Left forelimb (tissue), 1 donor: ENCODE measurements at places on chromosomes 4 and X.

- no peak for DNase-seq
Observed at GRCh38 chrX:47558436-47558835, 2.6 kb upstream of the ARAF start.

- no peak for DNase-seq
Observed at GRCh38 chrX:19721726-19722370, 165.6 kb downstream of the SH3KBP1 start.

DNA sequence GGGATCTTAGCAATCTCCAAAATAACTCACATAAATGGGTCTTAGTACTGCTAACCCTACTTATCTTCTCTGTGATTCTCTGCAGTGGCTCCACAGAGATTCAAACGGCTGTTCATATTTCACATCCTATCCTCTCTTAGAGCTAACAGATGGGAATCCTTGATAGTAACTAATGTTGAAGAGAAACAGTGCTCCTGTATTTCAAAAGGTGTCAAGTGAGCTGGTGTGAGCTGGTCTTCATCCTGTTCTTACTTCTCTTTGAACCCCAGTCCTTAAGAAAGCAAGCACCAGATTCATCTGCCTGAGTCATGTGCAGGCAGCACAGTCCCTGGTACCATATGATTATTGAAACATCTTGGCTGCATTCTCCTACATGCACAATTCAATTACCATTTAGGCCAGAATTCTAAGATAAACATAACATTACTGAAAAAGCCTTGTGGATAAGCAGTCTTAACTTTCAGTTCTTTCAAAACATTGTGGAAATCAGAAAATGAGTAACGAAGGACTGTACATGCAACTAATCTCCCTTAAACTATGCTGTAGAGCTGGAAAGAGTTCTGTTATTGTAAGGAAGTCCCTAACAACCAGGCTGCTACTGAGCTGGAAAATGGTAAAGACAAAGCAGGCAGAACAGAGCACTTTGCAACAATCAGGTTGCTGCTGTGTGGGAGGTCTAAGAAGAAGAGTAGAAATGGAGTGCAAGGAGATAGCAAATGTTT lies 153.1 kb downstream of the NPNT start:
- DNase-seq = no peak

DNA sequence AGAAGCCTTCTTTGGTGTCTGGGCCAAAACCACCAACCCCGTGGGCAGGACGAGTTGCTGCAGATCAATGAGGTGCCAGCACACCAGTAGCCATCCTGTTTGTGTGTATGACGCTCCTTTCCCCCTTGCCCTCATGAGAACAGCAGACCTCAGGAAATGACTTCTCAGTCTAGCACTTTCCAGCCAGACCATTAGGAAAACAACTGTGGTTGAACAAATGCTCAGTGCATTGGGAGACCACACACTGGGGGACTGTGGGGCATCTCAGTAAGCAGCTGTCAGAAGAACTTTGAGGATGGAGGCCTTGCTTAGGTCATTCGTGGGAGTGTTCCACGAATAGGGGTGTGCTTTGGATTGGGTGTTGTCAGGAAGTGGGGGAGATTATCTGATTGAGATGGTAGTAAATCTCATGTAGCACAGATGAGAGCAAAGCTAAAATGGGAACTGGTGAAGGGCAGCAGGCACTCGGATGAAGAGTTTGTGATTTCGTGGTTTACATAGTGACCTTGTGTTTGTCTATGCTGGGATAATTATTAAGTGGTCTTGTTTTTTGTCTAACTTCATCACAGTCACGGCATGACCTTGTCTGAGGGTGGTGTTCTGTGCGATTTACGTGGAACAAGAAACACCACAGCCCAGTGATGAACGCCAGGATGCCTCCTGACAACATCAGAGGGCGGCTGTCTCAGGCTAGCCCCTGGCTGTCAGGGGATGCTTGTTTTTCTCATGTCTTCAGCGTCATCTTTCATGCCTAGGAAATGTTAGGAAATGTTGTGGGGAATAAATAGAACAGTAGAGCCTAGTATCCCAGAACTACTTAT lies 70.1 kb downstream of the USP46 start:
- DNase-seq = no peak

DNA sequence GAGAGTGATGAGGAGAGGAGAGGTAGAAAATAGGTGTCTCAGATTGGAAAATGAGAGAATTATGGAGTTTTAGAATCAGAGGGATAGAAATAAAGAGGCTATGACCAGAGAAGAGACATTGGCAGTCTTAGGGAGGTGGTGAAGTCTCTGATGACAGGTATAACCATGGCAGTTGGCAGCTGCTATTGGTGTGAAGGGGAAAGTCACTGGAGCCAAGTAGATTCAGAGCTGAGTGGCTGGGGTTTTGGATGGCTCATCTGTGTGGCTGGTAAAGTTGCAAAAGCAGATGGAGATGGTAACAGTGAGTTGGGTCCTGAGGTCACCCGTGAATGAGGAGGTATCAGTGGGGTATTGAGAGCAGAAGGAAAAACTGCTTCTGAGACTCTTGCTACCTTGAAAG lies 46.5 kb downstream of the ANAPC4 start:
- no peak for DNase-seq

DNA sequence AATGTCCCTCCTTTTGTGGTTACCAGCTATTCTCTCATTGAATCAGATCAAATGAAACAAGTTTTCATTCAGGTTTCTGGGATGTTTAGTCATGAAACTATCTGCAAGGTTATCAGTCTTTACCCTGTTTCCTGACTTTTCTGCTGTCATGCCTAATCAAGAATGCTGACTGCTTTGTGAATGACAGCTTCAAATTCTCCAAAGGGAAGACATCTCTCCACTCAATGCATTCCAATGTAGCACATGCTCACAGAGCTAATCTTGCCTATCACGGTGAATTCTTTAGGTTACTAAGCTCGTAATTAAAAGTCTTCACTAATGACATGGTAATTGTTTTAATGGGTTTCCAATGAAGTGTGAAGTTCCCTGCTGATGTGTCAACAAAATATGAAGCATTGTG lies 1068.5 kb downstream of the PCDH7 start:
- no peak for DNase-seq

GRCh38 chr4:12963912-12964311 lies 520.2 kb downstream of the RAB28 start:
- DNase-seq = no peak

DNA sequence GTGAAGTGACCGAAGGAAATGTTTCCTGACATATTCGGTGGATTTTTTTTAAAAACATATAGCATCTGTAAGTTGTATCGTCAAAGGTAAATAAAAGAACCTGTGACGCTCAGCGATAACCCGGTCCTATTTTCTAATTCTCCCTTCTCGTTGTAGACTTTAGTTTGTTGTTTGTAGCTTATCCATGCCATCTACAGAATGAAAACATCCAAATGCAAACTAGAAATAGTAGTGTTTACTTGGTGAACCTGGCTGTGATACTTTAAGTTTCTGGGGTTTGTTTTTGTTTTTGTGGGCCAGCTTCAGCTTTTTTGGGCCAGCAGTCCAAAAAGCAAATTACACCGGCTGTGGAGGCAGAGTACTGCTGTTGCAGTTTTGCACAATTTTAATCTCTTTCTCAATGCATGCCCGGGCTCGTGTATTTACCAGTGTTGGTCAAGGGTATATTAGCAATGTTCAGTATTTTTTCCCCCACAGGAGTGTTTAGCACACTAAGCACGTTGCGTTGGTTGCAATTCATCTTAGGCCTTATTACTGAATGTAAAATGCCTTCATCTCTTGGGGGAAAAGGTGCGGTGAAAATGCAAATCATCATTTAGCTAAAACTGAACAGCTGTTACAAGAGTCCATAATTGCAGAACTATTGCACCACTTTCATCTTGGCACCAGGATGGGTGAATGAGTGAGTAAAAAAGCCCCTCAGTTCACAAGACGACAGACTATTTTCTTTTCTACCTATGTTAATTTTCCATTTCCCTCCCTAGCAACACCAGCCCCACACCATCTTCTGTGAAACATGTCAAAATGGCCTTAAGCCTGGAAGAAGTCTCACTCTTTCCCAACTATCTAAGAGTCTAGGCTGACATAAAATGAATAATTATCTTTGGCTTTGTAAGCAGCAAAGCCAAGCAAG lies 1.7 kb upstream of the CNOT6L start:
- no peak for DNase-seq

DNA sequence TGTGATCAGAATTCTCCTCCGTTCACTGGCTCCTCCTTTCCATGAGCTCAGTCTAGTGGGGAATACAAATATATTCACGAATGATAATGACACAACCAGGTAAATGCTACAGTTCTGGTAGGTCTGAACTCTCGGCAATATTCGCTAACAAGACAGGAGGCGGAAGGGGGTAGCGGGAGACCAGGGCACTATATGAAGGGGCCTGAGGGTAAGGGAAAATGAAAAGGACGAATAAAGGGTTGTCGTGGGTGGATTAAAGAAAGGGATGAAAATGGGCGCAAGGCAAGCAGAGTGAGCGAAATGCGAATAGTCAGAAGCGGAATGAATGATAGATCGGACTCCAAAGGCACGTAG lies 743 bp downstream of the NKAP start:
- DNase-seq = no peak

- no peak for DNase-seq
Observed at GRCh38 chr4:80705311-80705710, 325.2 kb upstream of the BMP3 start.
